ENCODE measurements at places on chromosomes 12 and 14.

DNA sequence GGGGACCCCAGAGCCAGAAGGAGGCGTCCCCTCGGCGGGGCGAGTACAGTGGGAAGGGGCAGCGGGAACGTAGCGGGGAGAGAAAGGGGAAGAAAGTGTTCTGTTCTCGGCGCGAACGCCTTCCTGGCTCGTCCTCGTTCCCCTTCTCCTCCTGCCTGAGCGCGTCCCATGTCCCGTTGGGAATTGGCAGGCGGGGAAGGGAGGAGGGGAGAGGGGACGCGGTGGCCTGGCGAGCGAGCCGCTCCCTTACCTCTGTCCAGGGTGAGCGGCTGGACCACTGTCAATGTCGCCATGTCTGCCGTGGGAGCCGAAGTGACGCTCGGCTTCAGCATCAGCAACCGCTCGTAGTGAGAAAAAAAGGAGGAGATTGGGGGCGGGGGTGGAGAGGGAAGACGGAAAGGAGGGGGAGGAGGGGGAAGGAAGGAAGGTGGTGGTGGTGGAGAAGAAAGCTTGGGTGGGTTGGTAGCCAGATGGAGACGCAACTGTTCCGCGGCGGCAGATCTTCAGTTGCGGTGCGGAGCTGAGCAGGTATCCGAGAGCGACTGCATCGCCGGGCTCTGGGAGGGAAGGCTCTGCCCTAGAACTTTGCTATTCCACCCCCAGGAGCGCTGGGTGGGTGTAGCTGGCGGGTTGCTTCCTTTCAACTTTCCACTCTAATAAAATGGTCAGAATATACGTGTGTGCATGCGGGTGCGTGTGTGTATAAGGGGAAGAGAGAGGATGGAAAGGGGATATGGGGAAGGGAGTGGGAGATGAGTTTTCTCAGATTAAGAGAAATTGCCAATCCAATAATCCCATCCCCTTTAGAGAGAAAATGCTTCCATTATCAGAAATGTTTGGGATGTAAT is at the start of gene LIN7A:
Gene LIN7A (minus strand): TSS at position 544 of the 848 bp plus-strand sequence. CDS start 212 bp downstream, at position 332.
- DNase-seq: no peak

GRCh38 chr12:4421590-4422031 is 24.0 kb downstream of the FGF6 start:
- no peak for DNase-seq

DNA sequence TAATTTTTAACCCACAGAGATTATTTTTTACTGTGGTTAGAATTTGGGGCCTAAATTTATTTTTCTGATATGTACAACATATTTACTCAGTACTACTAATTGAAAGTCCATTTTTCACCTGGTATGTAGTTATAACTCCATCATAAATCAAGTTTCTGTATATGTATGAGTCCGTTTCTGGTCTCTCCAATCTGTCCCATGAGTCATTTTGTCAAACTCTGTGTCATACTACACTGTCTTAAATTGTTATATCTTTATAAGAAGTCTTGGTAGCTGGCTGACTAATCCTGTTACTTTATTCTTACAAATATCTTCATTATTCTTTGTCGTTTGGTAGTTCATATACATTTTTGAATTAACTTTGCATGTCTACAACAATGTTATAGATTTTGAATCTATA is 344.0 kb downstream of the PDZRN4 start:
- no peak for DNase-seq

- no peak for DNase-seq
Observed at GRCh38 chr12:116244001-116244400, 33.5 kb downstream of the MED13L start.

DNA sequence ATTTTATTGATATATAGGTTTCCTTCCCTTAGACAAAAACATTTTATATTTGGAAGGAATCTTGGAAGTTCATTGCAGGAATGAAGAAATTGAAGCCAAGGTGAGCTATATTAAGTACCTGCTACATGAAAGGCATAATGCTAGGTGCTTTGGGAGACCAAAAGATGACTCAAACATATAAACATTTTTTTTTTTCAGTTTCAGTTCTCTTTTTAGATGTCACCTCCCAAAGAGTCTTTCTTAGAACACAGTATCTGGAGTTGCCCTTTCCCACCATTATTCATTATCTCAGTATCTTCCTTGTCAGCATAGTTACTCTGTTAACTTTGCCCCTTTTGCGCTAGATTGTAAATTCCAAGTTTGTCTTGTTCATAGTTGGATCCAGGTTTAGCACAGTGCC is 1.1 kb downstream of the LIN52 start:
- no peak for DNase-seq
